SHP77 treated with DMSO at 0.1 percent for 48 hours (cell line): ENCODE measurements at places on chromosomes 11 and 22.
A peak's percentile ranks its signal among the peaks of the same experiment; 100 is the strongest.

DNA sequence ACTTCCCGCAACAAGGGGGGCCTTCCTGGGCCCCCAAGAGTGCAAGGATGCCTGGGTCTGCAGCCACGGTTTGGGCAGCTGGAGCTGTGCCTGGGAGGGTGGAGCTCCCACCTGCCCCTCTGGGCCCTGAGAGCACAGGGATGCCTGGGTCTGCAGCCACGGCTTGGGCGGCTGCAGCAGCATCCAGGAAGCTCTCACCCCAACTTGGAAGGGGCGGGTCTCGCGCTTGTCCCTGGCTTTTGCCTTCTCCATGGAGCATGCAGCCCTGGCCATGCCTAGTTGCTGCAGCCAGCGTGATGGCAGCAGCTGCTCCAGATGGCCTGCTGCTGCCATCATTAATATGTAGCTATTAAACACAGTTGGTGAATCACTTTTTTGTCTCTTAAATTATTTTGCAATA is 35.4 kb downstream of the NAGA start:
- no peak for DNase-seq

GRCh38 chr11:65417702-65418430 is 4.7 kb upstream of the NEAT1 start:
- no peak for DNase-seq

DNA sequence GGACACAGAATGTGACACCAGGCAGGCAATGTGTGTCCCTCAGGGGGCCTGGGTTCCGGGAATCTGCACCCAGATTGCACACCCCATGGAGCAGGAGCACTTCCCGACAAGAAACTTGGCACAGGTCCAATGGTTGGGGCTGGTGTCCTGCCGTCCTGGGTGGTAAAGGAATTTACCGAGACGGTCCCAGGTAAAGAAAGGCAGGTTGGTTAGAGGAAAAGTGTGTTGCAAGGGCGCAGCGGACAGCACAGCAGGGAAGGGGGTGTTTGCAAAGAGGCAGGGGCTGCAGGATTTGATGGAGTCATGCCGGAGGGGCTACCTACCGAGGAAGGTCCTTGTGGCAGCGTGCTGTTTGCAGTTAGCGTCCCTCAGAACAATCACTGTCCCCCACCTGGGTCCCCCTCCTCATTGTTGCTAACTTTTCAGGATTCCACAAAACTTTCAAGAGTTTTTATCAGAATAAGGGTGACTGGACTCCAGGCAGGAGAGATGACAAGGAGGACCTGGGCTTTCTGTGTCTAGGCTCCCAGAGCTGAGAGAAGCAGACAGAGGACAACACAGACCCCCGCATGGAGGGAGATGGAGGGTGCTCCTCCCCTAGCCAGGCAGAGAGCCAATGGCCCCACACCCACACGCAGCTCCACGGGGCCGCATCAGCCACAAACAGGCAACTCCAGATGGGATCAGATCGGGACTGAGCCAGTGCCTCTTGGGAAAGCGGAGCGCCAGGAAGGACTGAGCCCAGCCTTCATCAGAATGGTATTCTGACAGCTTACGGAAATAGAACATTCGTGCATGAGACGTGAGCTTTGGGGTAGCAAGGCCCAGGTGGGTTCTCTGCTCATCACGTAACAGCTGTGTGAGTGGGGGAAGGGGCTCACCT is 1423.9 kb downstream of the BRD1 start:
- no peak for DNase-seq

- no peak for DNase-seq
Observed at GRCh38 chr11:4092026-4092425, 2.6 kb upstream of the RRM1 start.

DNA sequence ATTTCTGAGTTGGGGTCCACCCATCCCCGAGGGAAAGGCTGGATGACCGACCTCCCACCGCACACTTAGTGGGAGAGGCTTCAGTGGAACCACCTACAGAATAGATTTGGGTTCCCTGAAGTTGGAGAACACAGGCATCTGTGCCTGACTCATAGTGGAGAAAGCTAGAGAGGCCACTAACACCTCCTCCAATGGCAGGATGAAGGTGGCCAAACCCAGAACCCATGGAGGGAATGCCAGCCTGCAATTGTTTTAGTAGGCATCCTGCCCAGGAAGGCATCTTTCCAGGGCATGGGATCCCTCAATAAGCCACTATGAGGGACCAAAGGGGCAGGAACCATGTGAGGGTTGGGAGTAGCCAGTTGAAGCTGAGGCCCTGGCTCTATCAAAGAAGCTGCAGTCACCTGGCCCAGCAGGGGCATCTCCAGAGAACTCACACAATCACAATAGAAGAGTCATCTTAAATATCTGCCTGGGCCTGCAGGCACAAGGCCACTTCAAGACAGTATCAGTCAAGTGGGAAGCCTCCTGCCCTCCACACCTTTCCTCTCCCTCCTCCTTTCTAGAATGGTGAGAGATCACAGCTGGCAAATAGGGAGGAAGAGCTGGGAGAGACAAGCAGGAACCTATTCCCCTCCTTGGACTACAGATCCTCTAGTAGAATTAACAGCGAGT is 124.1 kb upstream of the CSNK2A3 start:
- no peak for DNase-seq

GRCh38 chr11:45927684-45928413 is 5.4 kb downstream of the LARGE2 start:
- no peak for DNase-seq

GRCh38 chr22:44431256-44431655 is 66.8 kb downstream of the RTL6 start:
- DNase-seq, result no peak

DNA sequence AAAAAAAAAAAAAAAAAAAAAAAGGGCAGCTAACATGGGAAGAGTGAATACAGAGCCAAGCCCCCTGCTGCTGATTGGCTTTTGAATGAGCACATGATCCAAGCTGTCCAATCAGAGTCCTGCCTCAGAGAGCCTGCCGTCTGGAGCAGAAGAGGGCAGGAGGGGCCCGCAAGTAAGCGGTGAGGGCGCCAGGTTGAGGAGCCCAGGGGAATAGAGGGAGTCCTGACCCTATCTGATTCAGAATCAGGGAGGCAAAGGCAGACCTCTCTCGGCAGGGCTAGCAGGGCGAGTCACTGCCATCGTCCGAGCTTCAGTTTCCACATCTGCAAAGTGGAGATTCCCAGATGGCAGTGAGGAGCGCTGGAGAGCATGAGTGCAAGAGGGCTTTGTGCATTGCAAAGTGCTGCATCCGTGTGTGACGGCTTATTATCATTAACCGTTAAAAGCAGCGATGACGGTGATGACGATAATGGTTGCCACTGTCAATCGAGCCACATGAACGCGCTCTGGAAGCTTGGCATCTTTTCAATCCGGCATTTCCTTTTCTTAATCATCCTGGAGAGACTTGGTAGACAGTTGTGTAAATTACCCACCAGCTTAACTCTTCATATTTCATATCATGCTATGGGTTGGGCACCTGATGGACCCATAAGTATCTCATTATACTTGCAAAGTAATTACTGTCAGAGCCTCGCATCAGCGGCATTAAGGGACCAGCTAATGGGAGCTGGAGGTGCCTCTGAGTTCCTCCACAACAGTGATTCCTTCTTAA is 68.6 kb upstream of the ATXN10 start:
- DNase-seq, result peak; percentile 81

DNA sequence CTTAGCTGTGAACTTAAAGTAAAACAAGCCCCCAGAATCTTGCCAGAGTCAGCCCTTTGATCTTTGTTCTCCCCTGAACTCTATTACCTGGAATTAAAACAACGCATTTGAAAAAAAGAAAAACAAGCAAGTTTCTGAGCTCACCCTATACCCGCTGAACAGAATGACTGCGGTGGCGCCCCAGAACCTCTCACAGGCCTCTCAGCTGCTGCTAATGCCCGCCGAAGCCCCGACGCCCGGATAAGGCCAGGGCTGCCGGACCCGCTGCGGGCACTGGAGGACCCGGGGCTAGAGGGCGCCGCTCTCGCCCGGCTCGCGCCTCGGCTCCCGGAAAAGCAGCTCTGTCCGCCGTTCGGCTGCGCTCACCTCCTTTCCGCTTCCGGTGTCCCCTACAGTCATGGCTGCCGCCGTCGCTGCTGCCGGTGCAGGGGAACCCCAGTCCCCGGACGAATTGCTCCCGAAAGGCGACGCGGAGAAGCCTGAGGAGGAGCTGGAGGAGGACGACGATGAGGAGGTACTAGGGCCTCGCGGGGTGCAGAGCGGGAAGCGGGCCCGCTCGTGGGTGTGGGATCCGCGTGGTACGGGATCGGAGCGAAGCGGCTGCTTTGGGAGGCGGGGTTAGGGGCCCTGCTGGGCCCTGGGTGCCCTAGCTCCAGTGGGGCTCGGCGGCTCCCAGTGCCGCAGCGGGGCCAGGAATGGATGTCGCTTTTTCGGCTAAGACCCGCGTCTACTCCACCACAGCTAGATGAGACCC is at the start of gene TOMM22:
TOMM22 (plus strand) TSS at position 376 of the 754 bp plus-strand sequence; CDS start at position 398, 22 bp downstream.
- peak; percentile 70 for DNase-seq

DNA sequence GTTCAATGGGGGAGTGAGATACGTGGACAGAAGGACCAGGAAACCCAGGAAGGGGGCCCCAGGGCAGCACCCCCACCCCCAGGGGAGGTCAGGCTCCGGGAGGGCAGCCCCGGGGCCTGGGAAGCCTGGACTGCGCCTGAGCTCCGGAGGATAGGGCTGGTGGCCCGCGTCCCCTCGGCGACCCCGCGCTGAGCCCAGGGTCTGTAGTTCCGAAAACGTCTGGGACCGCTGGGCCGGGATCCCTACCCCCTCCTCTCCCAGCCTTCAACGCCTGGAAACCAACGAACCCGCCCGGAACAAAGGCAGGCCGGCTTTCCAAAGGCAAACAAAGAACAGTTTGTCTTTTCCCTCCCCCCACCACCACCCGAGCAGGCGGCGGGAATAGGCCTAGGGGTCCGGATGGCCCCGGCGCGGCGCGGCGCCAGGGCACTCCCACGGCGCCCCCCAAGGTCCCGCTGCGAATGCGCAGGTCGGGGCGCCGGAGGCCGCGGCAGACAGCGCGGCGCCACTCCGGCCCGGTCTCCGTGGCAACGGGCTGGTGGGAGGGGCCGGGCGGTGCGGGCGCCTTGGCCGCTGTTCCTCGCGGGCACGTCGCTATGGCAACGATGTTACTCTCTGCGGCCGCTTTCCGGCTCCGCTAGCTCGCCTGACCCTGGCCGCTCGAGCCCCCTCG is 58.5 kb downstream of the IGLL1 start:
- peak; percentile 81 for DNase-seq

DNA sequence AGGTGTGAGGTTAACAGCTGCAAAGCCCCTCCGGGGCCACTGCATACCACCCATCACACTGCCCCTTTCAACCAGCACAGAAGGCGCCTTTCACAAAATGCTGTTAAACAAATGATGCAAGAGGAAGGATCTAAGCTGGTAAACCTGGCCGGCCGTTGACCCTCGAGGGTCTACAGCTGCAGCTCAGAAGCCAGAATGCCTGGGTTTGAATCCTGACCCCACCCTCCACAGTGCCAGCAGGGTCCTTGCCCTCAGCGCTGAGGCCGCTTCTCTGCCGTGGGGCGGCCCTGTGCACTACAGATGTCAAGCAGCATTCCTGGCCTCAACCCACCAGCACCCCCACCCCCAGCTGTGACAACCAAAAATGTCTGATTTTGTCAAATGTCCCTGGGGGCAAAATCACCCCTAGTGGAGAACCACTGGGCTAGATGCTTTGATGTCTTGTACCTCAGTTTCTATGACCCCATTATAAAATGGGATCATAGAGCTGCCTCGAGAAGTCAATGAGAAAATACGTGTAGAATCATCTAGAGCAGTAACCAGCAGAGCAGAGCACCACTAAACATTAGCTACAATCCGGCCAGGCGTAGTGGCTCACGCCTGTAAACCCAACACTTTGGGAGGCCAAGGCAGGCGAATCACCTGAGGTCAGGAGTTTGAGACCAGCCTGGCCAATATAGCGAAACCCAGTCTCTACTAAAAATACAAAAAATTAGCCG is 77.9 kb downstream of the CELSR1 start:
- DNase-seq, result no peak

- no peak for DNase-seq
Observed at GRCh38 chr11:127651888-127652221, 651.3 kb upstream of the KIRREL3 start.

DNA sequence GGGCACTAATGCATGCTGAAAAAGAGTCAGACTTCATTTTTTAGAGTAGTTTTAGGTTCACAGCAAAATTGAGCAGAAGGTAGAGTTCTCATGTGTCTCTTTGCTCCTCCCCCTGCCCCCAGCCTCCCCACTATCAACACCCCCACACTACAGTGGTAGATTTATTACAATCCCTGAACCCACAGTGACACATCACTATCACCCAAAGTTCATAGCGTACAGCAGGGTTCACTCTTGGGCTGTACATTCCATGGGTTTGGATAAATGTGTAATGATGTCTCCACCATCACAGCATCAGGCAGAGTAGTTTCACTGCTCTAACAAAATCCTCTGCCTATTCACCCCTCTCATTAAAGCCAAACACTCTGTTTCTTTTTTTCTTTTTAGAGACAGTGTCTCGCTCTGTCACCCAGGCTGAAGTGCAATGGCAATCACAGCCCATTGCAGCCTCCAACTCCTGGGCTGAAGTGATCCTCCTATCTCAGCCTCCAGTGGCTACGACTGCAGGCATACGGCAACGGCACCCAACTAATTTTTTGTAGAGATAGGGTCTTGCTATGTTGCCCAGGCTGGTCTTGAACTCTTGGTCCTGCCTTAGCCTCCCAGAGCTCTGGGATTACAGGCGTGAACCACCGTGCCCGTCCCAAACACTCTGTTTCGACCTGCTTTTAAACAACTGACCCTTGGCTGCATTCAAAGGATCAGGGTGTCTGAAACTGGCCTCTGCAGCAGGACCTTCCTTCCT is 4.1 kb downstream of the BEST1 start:
- no peak for DNase-seq
